ENCODE measurements at places on chromosomes 1 and 21.

DNA sequence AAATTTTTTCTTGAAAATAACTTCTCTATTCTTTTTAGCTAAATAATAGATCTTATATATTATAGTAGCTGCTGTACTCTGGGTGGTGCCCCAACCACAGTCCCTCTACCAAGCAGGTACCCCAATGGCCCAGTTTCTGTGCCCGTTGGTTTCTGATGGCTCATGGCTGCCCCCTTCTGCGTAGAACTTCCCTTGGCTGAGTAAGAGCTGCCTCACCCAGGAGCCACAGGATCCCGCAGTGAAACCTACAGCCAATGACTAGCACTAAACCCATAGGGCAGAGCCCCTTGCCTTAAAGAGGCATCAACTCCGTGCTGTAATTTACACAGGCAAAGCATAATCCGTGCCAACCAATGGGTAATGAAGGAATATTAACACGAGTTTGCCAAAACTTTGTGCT, 247.5 kb downstream of the USH2A start:
- no peak for DNase-seq

- DNase-seq = no peak
Measured at GRCh38 chr1:58469016-58469415, 77.5 kb downstream of the OMA1 start.

GRCh38 chr1:1040004-1040991, 20.4 kb downstream of the AGRN start:
- peak; percentile 65 for DNase-seq

DNA sequence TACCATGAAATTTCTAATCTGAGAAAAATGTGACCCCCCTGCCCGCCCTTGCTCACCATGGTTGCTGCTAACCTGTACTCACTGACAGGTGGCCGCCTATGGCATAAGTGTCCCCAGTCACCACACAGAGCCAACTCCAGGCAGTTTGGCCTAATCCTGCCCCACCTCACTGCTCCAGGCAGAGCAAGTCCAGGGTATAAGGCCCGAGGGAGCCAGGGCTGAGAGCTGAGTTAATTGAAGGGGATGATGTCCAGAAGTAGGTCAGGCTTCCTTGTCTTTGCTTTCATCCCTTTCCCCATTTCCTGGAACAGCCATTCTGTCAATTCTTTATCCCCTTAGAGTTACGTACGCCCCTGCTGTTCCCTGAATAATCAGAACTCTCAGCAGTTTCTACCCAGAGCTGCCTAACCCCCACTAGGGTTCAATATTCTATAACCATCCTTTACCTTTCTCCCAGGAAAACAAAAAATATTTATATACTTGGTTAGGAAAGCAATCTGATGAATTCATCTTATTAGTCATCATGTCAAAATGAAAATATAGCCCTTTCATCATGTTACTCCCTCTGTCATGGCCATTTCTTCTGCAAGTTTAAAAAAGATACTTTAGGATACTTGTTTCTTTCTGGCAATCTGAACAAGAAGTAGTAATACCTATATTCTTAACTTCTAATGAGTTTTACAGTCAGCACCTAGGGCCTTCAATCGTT, 29.4 kb upstream of the CD101 start:
- DNase-seq = no peak

- no peak for DNase-seq
Measured at GRCh38 chr1:67264899-67265298, 42.8 kb upstream of the IL12RB2 start.

DNA sequence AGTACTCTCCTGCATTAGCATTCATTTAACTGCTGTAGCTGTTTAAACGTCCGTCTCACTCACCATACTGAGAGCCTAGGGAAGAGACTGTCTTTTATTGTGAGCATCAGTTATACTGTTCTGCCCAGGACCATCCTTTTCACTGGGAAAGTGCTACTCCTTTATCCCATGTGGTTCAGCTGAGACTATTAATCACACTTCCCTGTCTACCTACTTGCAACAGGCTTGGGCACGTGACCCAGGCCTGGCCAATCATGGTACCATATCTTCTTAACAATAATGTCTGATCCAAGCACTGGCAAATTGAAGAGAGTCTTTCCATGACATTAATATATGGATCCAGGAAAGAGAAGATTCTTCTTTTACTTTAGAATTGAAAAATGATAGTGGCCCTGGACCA, 108.1 kb downstream of the TM2D1 start:
- no peak for DNase-seq

- DNase-seq = no peak
Measured at GRCh38 chr1:153353226-153353947, 4.3 kb upstream of the S100A9 start.

- no peak for DNase-seq
Measured at GRCh38 chr1:160438935-160439334, 38.6 kb downstream of the VANGL2 start.

DNA sequence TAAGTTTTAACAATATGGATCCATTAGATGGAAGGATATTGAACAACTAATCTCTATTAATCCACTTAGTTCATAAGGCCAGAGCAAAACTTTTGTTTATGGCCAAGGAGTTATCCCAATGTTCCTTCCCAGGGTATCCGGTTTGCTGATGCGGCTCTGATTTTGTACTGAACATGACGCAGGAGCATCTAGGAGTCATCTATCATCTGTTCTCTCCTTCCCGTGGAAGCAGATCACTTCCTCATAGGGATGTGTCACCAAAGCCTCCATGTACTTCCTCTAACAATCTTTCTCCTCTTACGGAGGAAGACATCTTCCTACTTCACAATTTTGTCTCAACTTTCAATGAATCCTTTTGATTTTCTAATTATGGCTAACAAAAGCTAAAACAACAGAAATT, 206.6 kb downstream of the APP start:
- no peak for DNase-seq

GRCh38 chr1:227766015-227766634, 30.9 kb downstream of the SNAP47 start:
- DNase-seq = no peak

DNA sequence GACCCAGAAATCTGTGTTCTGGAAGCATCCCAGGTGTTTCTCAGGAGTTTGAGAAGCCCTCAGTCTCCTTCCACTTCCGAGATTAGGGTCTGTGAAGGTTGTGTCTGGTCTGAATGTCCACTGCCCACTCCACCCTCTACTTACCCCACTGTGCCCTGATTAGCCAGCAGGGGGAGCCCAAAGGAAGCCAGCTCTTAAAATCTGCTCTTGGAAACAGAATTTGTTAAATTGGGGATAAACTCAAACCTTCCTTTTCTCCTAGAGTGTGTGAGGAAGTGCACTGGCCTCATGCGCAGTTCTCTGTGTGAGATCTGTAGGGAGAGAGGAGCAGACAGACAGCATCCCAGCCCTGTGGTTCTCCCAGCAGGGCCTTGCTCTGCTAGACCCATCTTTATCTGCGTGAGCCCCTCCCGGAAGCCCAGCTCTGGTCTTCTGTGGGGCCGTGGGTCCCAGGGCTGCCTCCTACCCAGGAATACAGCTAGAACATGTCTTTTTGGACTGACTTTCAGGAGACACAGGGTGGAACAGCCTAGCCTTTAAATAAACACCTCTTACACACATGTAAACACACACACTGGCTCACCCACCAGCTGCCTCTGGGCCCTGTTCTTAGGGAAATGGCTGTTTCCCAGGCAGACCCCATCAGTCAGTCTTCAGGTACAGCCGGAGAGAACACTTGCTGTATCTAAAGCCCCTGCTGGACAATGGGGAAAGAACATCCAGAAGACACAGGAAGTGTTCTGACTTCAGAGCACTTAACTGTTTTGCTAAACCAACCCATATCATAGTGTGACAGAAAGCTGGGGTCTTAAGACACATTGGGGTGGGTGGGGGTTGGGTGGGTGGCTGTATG, 52.2 kb downstream of the SMYD2 start:
- peak; percentile 41 for DNase-seq

DNA sequence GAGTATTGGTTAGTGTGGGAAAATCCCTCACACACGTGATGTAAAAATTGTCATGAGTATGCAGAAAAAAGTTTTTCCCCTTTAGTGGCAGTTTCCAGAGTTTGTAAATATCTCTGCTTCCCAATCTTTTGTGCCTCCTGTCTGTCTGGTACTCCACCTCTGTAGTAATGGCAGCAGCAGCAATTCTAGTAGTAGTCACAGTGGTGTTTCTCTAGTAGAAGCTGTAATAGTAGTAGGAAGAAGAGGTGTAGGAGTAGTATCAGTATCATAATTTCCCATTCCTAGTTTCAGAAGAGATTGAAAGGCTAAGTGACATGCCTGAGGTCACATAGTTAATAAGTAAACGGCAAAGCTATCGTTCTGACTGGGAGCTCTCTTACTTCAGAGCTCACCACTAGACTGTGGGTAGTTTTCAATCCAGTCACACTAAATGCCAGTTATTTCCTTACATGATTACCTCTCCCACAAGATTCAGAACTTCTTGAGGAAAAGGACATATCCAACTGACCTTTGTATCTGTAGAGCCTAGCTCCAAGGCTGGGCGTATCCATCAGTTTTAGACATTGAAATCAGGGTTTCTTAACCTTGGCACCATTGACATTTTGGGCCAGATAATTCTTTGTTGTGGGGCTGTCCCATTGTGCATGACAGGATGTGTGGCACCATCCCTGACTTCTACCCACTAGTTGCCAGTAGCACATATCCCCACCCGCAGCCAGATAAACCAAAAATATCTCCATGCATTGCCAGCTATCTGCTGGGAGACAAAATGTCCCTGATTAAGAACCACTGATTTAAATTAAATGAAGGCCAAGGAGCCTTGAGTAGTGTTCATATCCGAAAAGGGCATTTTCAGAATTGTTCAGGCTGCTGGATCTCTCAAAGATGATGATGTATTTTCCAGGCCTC, 135.9 kb downstream of the FGGY start:
- DNase-seq = no peak

DNA sequence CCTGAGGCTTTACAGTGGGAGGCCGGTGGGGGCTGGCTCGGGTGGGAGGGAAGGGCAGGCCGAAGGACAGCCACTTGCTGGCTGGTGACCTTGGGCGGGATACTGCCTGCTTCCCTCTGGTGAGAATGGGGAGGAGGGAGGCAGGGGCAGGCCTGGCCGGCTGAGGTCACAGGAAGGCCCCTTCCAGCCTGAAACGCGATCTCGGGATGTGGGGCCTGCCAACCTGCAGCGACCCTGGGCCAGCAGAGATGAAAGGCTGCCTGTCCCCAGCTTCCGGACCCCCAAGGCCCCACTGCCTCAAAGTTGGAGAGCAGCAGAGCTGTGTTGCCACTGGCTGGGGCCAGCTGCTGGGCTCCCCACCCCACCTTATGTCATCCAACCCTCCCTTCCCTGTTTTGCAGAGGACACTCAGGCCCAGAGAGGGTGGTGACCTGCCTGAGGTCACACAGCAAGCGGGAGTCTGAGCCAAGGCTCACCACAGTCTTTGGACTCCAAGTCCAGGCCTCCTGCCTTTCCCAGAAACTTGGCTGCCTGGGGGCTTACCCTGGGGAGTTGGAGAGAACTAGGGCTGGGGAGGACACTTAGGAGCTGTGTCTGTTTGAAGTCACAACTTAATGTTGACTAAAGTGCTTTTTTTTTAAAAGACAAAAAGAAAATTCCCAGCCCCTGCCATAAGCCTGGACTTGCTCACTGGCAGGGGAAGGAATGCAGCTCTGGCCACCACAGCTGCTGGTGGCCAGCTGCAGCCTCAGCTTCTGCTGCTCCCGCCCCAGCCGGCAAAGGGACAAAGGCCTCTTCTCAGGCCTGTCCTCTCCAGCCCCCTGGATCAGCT, 14.8 kb upstream of the WASF2 start:
- DNase-seq = no peak

DNA sequence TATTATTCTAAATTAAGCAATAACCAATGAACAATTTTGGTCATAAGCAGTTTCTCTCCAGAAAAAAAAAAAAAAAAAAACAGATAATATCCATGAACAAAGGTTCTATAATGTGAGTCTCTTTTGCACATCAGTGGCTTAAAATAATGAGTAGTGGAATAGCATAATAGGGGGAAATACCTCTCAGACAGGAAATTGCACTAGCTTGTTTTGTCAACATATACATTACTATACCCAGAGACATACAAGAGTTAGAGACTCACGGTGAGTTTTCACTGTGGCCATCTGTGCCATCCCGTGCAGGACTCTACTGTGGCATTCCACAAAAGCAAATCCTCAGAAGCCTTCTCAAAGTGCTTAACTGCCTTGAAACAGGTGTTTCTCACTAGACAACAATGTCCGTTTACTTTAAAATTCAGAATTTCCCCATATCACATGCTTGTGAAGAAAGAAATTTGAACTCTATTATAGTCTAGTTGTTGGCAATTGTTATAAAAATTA, 697.9 kb downstream of the USP25 start:
- DNase-seq = no peak

DNA sequence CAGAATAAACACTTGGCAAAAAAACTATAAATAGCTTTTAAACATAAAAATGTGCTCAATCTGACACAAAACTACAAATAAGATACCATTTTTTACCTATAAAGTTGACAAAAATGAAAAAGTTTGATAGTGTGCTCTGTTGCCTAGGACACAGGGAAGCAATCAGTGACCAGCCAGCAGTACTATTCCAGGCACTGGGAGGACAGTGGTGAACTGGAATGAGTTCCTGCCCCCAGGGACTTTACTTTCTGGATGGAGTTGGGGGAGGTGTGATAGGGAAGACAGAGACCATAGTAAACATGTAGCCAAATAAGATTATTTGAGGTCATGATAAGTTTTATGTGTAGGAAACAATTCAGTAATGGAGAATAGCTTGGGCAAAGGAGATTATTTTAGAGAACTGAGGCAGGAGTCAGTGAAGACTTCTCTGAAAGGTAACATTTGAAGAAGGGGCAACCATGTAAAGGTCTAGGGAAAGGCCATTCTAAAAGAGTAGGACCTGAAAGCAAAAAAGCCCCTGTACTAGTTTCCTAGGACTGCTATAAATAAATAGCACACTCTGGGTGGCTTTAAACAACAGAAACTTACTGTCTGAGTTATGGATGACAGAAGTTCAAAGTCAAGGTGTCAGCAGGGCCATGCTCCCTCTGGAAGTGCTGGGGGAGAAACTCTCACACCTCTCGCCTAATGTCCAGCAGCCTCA, 42.0 kb downstream of the EEIG2 start:
- DNase-seq = no peak

DNA sequence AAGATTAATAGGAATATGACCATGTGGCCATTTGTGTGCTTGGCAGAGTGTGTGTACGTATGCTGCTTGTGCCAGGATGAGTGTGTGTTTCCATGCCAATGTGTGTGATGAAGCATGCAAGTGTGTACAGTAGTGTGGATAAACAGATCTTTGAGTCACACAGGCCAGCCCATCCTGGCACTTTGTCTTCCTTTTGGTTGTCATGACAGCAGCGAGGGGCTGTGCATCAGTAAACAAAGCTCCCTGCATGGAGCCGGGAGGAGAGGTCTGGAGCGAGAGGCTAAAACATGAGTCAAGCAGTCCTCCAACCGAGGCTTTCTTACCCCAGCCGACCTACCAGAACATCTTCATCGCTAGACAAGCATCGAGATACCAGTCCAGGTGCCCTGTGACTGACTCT, 221.2 kb downstream of the CACNA1E start:
- no peak for DNase-seq

GRCh38 chr1:67793562-67793961, 39.7 kb downstream of the GNG12 start:
- DNase-seq = no peak

Data from amniotic stem cell (primary cell).